Type B pancreatic cell (in vitro differentiated cells): ENCODE measurements at places on chromosomes 6 and 20.

DNA sequence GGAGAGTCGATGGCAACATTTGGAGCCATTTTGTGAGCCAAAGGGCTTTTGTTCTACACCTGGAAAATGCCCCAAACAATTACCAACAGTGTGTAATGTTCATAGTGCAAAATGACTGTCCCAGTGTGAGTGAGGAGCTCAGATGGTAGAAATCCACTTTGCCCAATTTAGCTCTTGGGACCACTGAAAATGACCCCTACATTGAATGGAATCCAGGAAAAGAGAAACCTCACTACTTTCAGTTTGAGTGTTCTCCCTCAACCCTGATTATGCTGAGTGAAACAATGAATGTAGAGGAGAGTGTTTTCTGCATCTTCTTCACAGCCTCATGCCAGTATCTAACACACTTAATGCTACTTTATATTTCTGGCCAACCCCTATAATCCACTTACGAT, 84.9 kb upstream of the NRN1 start:
- DNase-seq: no peak

- DNase-seq: no peak
These were observed 205.0 kb downstream of the KCNQ5 start for GRCh38 chr6:72826744-72827438.

DNA sequence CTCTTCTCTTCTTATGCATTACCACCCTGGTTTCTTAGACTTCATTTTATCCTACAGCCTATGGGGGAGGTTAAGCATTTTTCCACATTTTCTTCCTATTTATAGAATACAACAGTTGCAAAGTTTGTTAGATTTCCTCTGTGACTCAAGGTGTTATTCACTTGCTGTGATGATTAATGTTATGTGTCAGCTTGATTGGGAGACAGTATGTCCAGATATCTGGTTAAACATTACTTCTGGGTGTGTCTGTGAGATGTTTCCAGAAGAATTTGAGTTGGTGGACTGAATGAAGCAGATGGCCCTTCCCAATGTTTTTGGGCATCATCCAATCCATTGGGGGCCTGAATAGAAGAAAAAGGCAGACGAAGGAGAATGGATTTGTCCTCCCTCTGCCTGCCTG, 131.3 kb downstream of the C6orf118 start:
- DNase-seq: no peak

- DNase-seq: no peak
These were observed 68.8 kb downstream of the CDC5L start for GRCh38 chr6:44456070-44456965.
